ENCODE measurements at places on chromosomes 6 and 20.
A peak's percentile ranks its signal among the peaks of the same experiment; 100 is the strongest.

DNA sequence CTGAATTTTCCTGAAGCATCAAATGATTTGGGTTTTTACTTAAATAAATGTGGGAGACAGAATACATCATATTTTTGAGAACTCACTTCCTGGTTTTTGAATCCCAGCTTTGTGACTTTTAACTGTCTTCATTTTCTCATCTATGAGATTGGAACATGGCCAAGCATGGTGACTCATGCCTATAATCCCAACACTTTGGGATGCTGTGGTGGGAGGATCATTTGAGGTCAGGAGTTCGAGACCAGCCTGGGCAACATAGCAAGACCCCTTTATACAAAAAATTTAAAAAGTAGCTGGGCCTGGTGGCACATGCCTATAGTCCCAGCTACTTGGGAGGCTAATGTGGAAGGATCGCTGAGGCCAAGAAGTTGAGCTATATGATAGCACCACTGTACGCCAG is 122.3 kb downstream of the QKI start:
- DNase-seq = peak; percentile 16

GRCh38 chr20:32285621-32286371 is 8.3 kb downstream of the KIF3B start:
- no peak for DNase-seq

- peak; percentile 86 for DNase-seq
Observed at GRCh38 chr20:38181207-38181801, 16.2 kb upstream of the TGM2 start.

GRCh38 chr20:4476903-4477500 is 244.7 kb upstream of the PRND start:
- DNase-seq = peak; percentile 79

DNA sequence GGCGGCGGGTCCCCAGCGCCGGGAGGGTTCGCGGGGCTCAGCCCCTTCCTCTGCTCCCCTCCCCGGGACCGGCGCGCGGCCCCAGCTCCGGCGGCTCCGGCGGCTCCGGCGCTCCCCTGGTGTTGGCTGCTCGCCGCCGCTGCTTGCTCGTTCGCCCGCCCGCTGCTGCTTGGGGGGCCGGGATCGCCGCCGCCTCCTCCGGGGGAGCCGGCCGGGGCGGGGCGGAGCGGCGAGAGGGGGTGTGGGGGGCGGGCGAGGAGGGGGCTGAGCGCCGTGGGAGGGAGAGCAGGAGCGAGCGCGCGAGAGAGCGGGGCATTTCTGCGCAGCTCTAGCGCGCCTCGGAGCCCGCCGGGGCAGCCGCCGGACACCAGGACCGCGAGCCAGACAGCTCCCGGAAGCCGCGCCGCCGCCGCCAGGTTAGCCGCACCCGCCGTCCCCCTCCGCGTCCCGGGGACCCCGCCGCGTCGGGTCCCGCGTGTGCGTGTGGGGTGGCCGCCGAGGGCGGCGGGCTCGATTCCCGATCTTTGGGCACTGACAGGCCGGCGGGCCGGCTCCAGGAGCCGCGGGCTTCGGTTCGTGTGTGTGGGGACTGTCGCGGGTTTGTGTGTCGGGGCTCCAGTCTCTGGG is 62.0 kb upstream of the EPB41L1 start:
- DNase-seq = peak; percentile 58

GRCh38 chr6:147617366-147617765 is 108.9 kb downstream of the SAMD5 start:
- DNase-seq = no peak

GRCh38 chr6:11445146-11445545 is 92.4 kb upstream of the TMEM170B start:
- DNase-seq = no peak

DNA sequence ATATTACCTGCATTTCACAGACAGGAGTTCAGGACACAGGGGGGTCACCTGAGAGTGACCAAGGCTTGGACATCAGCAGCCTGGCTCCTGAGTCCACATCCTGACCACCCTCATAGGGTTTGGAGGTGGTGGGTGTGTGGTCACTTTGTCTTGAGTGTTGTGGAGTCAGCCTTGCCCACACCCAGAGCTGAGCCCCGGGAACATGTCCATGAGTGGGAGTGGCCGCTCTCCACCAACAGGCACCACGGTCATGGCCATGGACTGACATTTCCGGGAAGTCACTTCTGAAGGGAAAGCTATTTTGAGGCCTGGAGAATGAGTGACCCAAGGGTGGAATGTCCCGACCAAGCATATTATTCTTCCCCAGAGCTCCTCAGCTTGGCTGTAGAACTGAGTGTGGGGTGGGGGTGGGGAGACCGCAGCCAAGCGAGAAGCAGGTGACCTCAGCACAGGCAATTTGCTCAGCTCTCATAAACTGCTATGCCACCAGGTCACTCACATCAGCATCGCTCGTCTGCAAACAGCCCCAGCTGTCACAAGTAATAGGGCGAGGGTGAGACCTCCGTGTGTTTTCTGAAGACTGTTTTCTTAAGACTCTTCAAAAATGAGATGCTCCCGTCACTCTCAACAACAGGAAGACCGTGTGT is 348.6 kb upstream of the CDH4 start:
- no peak for DNase-seq

DNA sequence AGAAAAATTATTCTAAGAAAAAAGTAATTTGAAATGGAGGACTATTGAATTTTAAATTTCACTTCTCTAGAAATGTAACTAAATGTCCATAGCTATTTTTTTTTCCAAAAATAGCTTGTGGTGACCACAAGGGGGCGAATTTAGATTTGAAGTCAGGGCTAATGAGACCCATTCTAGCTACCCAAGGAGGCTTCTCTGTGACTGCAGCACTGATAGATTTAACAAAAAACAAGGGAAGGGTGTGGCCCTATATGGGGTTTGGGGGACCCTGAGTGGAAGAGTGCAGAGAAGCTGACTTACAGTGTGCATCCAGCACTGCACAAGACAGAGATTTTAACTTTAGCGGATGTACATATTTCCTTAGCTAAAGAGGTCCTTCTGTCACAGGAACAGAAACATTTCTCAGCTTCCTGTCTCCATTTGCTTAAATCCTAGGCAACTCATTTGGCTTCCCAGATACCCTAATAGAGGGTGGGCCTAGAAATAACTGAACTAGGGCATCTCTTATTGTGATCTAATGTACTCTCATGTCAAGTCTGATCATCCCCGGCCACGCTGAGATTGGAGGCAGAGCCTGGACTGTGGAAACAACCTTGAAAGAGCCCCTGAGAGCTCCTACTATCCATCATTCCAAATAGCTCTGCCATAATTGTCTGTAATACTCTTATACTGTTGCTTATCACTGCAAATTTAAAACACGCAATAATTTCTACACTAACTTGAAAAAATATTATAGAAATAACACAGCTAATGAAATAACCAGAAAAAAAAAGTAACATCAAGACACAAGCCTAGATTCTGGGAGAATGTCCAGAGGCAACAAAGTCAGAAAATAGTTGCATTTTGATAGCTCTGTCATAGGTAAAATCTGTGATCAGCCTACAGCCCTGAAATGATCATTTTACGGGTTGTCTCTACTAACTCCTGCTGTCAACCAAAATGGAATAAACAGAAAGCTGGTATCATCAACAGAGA is 93.6 kb downstream of the SNAP91 start:
- no peak for DNase-seq

DNA sequence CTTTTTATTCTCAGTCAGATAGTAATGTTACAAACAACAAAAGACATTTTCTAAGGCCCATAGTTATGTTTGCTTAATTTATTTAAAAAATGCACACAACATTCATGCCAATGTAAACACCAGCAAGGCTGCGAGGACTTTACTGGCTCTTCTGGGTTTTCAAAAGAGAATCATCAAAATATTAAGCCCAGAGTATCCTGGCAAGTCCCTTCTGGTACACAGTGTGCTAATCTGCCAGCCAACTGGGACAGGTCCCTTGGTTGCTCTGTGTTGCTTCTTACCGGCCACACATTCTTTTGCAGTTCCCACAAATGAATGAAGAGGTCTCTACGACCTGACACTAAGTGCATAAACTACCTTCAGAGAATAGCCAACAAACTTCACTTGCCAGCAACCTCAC is 42.6 kb upstream of the SPDEF start:
- no peak for DNase-seq

Data from MG63 (cell line).